ENCODE measurements at places on chromosomes 16 and 17.

- peak; percentile 67 for DNase-seq
Observed at GRCh38 chr16:67936124-67936879, at the start of gene PSMB10. PSMB10 (minus strand) TSS chr16:67936850; CDS start chr16:67936749, 101 bp downstream.

- no peak for DNase-seq
Observed at GRCh38 chr17:8162233-8162996, at the start of gene VAMP2. VAMP2 (minus strand) TSS chr17:8162948; CDS start chr17:8162879, 69 bp downstream.

- DNase-seq = no peak
Observed at GRCh38 chr17:61517843-61518606, 65.8 kb downstream of the TBX4 start.

GRCh38 chr17:50026837-50027171 lies 29.1 kb upstream of the ITGA3 start:
- DNase-seq = peak; percentile 55

DNA sequence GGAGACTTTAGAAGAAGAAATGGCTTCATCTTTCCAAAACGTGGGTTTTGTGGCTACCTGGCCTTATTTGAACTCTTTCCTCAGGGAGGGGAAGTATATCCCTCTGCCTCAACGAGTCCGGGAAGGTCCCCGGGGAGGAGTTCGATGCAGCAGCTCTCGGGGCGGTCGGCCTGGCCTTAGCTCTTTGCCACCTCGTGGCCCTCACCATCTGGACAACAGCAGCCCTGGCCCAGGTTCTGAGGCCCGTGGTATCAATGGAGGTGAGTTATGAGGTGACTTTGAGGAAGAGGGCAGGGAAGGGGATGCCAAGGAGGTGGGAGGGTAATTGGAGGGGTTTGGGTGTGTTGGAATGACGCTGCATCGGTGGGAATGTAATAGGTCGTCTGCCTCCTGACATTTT lies 7.7 kb downstream of the ATXN2L start:
- DNase-seq = no peak

- no peak for DNase-seq
Observed at GRCh38 chr16:53156516-53156915, 101.7 kb downstream of the CHD9 start.

DNA sequence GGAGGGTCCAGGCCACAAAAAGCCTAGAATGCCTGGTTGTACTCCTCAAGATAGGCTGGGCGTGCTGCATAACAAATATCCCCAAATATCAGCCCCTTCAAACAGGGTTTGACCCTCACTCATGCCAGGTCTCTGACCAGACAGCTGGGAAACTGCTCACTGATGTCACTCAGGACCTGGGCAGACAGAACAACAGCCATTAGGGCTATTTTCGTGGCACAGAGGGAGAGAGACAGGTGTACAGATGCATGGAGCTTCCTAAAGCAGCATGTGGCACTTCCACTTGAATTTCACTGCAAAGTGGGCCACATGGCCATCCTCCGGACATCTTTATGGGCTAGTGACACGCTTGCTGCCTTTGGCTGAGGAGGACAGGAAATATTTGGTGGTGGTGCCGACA lies 73.1 kb downstream of the SREBF1 start:
- DNase-seq = no peak

- DNase-seq = no peak
Observed at GRCh38 chr17:21248500-21248899, 4.7 kb downstream of the NATD1 start.

- peak; percentile 91 for DNase-seq
Observed at GRCh38 chr16:68492543-68493411, 44.5 kb upstream of the SMPD3 start.

- DNase-seq = no peak
Observed at GRCh38 chr16:53449816-53450517, 15.7 kb downstream of the RBL2 start.

GRCh38 chr16:47731252-47731651 lies 270.1 kb downstream of the PHKB start:
- no peak for DNase-seq

DNA sequence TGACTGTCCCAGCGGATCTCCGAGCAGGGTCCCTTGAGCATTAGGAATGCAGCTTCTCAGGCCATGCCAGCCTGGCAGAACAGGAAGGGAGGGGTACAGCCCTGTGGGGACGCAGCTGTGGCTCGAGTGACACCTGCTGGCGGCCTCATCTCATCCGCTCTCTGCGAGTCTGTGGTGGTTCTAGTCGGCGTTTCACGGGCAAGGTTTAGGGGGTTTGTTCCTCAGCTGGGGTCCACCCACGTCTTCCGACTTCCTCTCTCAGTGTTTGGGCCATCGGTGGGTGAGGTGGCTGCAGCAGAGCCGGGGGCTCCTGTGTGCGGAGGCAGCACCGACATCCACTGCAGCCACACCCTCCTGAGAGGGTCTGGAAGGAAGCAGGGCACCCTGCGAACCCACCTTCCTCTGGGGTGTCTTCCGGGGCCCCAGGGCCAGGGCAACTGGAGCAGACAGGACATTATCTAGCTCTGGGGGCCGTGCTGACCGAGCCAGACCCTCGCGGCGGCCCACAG lies 33.3 kb downstream of the JPH3 start:
- peak; percentile 45 for DNase-seq

DNA sequence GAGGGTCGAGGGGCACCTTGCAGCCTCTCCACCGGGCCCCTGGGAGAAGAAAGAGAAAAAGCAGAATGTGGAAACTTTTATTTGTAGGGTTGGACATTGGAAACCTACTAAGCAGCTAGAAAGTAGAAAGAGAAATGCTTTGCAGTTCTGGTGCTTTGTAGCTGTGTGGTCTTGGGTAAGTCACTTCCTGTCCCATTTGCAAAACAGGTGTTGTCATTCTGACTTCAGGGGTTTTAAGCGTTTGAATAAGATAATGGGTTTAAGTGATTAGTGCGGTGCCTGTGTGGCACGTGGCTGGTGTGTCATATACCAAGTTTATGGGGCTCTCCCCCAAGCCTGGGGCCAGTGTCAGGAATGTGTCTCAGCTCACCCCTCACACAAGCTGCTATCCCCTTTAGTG lies 1.6 kb downstream of the CA4 start:
- DNase-seq = no peak

- peak; percentile 53 for DNase-seq
Observed at GRCh38 chr16:57639172-57639887, 10.9 kb downstream of the ADGRG1 start.

GRCh38 chr17:82528484-82529265 lies 9.1 kb downstream of the FOXK2 start:
- peak; percentile 37 for DNase-seq

DNA sequence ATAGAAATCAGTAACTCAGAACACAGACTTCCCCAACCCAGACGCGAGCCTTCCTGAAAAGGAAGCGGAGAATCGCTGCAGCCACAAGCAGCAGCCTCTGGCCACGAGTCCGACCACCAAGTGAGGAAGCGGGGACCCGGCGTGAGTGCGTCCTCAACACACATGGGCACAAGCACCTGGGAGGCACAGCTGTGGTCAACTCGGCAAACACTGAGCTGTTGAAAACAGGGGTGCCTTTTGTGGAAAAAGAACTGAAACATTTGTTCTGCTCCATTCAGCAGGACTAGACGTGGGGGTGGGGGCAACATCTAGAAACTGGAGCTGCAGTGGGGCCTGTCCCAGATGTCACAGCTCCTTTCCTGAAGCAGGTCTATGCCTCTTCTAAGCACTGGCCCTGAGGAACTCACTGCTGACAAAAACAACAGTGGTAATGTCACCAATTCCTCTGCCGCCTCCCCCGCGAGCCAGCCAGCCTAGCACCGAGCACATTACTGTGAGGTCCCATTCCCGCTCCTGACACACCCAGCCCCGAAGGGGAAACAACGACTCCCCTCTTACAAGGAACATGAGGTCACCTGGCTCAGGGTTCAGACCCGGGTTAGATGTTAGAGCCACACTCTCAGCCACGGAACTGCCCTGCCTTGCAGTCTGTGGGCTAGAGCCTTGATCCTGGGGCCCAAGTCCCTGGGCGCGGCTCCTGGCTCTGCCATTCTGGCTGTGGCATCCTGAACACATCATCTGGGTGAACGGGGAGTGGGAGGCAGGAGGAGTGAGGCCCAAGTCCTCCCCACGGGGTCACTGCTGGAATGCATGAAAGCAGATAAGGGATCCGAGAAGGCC lies 29.0 kb downstream of the KDM8 start:
- DNase-seq = peak; percentile 78

DNA sequence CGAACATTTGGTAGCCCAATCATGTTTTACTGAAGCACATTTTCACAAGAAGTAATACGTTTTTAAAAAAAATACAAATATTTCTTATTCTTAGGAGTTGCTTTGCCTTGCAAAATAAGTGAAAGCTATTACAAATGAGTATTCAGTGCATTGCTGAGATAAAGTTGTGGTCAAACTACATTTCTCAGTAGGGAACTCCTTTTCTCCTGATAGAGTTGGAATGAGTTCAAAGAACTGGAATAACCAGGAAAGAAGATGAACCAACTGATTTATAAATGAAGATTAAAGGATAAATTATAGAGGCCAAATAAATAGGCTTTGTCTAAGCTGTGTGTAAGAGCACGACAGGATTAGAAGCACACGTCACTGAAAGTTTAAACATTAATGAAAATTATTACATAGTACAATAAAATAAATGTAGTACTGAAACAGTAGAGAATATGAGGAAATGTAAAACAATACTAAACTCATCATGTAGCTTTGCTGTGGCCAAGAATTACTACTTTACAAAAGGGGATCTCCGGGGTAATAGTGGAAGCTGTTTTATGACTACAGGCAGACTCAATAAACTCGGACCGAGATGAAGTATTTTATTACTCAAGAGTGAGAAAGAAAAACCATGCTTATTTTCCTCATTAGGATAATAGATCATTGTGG lies 73.6 kb downstream of the KCNJ2 start:
- DNase-seq = no peak

DNA sequence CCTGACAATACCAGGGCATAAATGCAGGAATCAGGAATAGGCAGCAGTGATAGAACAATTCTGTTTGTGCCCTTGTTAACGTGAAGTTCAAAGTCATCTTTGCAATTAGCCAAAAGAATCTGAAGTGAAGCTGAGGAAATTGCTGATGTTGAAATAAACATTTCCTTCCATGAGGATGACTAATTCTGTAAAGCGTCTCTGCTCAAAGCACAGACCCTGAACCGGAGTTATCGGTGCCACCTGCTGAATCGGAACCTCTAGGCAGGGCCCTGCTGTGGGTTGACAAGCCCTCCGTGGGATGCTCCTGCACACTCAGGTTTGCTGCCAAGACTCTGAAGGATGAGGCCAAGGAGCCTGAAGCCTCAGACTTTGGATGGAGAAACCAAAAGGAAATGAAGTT lies 37.0 kb upstream of the CDH1 start:
- no peak for DNase-seq

- DNase-seq = no peak
Observed at GRCh38 chr17:2723997-2724783, 12.6 kb upstream of the CLUH start.

DNA sequence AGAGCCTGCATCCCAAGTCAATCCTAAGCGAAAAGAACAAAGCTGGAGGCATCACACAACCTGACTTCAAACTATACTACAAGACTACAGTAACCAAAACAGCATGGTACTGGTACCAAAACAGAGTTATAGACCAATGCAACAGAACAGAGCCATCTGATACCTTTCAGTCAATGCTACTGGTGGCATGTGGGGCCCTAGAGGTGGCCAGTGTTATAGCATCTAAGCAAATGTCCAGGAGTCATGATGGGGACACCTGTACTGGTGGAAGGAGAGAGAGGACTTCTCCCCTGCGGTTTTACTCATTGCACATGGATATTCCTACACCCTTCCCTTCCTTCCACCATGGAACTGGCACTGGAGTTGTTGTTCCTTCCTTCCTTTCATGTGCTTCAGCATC lies 6.0 kb upstream of the ASIC2 start:
- DNase-seq = no peak

GRCh38 chr17:63082273-63082861 lies 116.3 kb downstream of the TANC2 start:
- no peak for DNase-seq

GRCh38 chr16:79605999-79606398 lies 5.5 kb upstream of the MAF start:
- DNase-seq = no peak

GRCh38 chr17:82737967-82738877 lies 2.8 kb downstream of the FN3K start:
- peak; percentile 96 for DNase-seq

DNA sequence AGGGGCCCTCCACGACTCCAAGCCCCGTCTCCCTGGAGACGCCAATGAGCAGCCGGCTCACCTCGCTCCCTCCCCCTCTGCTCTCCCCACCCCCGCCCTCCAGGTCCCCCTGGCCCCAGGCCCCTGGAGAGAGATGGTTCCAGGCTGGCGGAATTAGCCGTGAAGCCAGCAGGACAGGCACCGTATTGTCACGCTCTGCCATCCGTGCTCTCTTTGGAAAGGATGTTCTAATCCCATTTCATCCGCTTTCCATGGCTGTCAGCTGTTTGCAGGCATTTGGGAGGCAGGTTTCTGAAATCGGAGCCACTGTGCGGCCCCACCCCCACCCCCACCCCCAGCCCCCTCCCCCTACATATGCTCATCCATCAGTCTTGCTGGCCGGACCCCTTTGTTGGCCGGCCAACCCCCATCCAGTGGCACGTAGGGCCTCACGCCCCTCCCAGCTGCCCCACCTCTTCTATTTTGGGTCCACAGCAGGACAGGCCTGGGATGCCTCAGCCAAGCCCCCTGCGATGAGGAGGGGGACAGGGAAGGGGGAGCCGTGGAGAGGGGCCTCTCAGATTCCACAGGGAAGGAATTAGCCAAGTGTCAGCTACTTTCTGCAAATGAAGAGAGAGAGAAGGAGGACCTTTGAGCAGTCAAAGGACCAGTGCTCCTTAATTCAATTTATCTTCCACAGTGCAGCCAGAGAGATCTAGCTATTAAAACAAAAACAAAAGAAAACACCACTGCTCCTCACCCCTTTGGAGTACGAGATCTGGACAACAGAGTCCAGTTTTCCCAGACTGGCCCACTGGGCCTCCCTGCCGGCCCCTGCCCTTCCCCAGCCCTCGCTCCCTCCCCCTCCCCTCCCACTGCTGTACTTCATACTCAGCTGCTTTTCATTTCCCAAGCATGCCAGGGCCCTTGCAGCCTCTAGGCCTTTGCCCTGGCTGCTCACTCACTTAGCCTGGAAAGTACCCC lies 30.7 kb downstream of the SDK2 start:
- no peak for DNase-seq

- no peak for DNase-seq
Observed at GRCh38 chr17:57121308-57122042, 36.4 kb downstream of the AKAP1 start.

DNA sequence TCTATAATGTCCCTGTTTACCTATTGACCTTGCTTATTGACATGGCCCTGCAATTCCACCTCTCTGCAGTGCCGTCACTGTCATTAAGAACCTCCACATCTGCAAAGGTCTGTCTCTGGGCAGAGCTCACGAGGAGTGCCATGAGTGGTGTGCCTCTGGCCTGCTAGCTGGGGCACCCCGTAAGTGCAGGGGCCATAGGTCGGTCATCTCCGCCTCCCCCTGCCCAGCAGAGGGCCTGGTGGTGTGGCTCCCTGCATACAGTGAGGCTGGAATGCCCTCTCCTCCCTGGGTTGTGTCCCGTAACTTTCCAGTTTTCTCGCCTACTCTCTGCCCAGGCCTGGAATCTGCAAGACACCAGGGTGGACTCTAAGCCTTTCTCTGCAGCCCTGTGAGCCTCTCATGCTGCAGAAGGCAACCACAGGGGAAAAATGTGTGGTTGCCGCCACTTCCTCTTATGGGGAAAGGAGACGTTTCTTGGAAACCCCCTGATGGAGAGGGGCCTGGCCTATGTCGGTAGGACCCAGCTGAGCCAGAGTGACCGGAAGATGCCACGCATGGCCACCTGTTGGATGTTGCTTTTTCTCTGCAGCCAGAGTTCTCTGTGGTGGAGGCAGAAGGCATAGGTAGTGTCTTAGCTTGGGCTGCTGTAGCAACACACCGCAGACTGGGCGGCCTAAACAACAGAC lies 2.7 kb upstream of the SNX20 start:
- no peak for DNase-seq

- no peak for DNase-seq
Observed at GRCh38 chr16:86498671-86499439, 11.5 kb upstream of the FOXF1 start.

Measured in large intestine (tissue), 12 donors.